ENCODE measurements at places on chromosomes 1 and 21.

DNA sequence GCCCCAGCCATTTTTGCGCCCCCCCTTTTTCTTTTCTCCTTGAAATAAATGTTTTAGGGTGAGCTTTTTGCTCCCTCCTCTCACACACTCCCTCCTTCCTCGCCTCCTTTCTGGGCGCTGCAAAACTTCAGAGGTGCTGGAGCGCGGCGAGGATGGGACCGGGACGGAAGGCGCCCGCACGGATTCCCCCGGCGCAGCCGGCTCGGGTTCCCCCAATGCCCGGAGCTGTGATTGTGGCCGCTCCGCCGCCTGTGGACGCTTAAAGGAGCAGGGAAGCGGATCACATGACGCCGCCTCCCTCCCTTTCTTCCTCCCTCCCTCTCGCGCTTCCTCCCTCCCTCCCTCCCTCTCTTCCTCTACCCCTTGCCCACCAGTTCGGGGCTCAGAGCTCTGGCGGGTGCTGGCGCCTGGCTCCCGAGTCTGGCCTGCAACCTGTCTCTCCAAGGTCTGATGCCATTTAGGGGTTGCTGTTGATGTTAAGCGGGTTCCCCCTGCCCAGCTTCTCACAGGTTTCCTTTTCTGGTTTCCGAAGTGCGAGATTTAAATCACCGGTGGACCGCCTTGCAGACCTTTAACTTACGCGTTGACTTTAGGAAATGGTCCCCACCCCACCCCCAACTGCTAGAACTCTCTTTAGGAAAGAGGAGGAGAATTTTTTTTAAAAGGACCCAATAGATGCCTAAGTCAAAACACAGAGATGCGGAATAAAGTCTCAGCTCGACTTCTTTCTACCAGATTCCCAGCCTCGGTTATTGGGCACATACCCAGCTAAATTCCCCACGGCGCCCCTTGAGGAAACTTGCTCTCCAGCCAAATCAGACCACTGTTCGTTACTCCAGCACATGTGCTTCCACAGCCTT, at the start of gene WLS:
WLS (minus strand) TSS at position 235 of the 860 bp plus-strand sequence; CDS start at position 11, 224 bp downstream.
- no peak for DNase-seq

DNA sequence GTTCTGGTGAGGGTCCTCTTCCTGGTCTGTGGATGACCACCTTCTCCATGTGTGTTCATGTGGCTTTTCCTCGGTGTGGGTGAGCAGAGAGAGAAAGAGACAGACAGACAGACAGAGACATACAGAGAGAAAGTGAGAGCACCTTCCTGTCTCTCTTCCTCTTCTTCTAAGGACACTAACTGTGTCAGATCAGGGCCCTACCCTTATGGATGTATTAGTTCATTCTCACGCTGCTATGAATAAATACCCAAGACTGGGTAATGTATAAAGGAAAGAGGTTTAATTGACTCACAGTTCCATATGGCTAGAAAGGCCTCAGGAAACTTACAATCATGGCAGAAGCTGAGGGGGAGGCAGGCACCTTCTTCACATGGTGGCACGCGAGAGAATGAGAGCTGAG, 131.5 kb upstream of the ZNF648 start:
- DNase-seq, result no peak

GRCh38 chr1:63756839-63757238, 17.0 kb upstream of the ROR1 start:
- no peak for DNase-seq

- DNase-seq, result no peak
Observed at GRCh38 chr1:5718831-5719632, 273.2 kb downstream of the NPHP4 start.

- no peak for DNase-seq
Observed at GRCh38 chr1:205512059-205513045, 7.9 kb downstream of the CDK18 start.

GRCh38 chr1:31984419-31985347, 29.0 kb upstream of the KHDRBS1 start:
- DNase-seq, result no peak

DNA sequence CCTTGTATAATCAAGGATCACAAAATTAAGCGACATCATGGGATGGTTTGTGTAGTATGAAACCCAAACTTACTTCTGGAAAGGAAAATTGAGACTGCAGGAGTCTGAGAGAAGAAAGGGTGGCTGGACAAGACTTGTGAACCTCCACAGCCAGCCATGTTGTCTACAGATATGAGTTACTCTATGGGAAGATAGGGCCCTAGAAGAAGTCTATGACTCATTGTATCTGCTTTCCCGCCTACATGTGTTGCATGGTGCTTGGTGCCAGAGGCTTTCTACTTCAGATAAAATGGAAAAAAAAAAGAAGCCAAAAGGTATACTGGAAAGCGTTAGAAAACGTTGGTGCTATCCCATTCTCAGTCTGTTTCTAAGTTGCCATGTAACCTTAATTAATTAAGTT, 18.7 kb upstream of the OR6N2 start:
- peak; percentile 67 for DNase-seq

GRCh38 chr1:111729271-111729921, 9.8 kb downstream of the INKA2 start:
- no peak for DNase-seq
